NCI-H524 (cell line): ENCODE measurements at places on chromosomes 16 and 17.

- DNase-seq, result no peak
Measured at GRCh38 chr17:45129940-45130680, 2.2 kb downstream of the PLCD3 start.

DNA sequence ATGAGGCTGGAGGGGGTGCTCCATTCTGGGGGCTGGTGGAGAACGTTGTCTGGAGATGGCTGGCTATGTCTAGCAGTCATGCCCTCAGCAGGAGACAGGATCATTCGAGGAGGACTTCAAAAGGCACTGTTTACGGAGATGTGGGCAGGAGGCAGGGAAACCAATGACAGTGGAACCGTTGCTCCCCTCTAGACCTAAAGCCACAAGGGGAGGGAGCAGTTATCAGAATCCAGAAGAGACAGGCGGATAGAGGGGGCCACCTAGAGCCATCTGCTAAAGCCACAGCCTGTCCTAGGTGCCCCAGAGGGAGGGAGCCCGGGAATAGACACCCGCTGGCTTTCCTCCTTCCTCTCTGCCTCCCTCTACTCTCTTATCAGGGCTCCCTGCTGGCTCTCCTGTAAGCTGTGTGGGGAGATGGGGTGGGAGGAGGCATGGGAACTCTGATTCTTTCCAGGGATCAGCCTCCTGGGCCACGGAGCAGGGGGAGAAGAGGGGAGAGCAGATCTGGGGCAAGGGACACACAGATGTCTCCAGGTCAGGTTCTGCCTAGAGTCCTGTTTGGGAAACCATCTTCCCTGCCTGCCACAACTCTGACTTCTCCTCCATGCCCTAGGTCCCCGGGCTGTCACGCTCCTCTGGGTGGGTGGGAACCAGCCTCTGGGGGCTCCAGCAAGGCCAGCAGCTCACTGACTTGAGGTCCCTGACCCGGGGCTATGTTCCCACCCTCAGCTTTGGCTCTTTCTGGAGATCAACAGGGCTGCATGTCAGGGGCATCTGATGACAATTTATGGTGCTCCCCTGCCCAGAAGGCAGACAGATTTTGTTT, 42.3 kb downstream of the IRX3 start:
- no peak for DNase-seq

- DNase-seq, result no peak
Measured at GRCh38 chr17:41315814-41316445, 420 bp upstream of the KRTAP17-1 start.

- no peak for DNase-seq
Measured at GRCh38 chr17:37564252-37564651, 45.0 kb downstream of the SYNRG start.

- DNase-seq, result no peak
Measured at GRCh38 chr17:31588034-31588433, 196.6 kb downstream of the RAB11FIP4 start.

GRCh38 chr17:57696050-57696449, 49.0 kb downstream of the CCDC182 start:
- DNase-seq, result no peak

DNA sequence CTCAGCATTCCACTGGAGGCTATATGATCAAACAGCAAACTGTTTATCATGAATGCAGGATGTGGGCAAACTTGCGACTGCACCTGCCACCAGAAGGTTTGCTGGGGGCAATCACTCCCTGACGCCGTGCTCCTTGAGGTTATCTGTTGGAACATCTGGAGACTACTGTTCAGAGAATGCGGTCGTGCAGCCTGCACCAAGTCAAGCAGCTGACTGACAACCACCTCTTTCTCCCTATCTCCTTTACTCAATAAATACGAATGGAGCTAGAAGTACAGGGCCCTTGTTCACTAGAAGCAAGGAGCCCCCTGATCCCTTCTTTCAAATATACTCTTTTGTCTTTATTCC, 2101.2 kb downstream of the TP53TG3F start:
- no peak for DNase-seq

DNA sequence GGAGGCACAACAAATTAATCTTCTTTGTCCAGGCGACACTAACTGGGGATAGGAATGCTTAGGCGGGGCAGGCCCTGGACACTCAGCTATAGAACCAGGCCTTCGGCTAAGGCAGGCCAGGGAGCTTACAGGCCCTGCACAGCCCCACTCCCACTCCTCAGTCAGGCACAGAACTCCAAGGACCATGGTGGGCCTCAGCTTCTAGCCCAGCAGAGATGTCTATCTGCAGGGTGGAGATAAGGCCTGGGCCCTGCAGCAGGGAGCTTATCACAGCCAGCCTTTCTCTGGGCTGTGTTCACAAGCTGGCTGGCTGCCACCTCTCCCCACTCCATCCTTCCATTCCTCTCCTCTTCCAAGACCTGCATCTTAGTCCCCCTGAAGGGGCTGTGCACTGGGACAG, 68.1 kb downstream of the TMEM132E start:
- DNase-seq, result no peak

DNA sequence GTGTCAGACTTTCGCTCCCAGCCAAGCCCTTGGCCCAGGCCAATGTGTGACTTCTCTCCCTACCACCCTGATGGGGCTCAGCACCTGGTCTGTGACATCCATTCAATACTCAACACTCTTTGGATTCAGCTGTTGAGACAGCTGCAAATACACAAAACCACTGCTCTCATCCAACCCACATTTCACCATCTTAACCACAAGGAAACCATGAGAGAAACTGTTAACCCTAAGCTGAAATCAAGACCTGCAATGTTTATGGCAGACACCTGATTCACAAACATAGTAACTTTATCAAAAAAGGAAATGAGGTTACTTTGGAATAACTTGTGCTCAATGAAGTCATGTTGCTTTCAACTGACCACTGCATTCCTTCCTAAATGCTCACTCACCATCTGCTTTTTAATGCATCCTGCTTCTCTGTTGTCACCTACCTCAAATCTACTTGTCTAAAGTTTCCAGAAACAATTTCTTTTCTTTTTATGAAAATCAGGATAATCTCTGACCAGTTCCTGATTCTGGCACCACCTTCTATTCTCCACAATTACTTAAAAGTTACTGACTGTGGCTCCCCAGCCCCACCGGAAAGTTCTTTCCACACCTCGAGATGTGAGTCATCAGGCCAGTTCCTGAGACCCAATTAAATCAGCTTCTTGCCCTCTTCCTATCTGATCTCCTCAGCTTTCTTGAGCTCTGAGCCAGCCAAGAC, 88.2 kb downstream of the NOG start:
- no peak for DNase-seq

DNA sequence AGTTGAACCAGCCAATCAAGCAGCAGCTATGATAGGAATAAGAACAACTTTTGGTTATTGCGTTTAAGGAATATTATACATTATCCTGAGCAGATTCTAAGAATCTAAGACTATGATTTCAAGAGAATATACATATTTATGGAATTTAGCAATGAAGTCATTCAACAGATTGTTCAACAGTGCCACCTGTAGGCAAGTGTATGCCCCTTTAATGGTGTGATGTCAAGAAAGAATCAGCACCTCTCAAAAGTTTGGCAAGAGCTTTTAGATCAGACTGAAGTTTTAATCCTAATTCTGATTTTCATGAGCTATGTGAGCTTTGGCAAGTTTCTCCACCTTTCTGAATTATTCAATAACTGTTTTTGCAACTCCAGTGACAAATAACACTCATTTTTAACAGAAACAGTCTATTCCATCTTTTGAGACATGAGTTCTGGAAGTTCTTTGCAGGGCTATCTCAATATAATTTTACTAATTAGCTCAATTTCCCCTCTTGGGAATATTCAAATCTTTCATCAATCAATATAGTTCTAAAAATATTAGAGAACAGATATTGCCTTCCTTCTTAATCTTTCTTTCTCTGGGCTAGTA, 474.3 kb upstream of the TOM1L1 start:
- DNase-seq, result peak; percentile 50

GRCh38 chr16:21277927-21278706, at the start of gene CRYM:
TSS of gene CRYM (minus strand) at chr16:21278290. CDS start at chr16:21278251, 39 bp downstream.
- DNase-seq, result peak; percentile 32

GRCh38 chr16:76278980-76279379, 1.8 kb downstream of the CNTNAP4 start:
- peak; percentile 79 for DNase-seq

- DNase-seq, result no peak
Measured at GRCh38 chr17:5861854-5862253, 208.3 kb upstream of the WSCD1 start.

DNA sequence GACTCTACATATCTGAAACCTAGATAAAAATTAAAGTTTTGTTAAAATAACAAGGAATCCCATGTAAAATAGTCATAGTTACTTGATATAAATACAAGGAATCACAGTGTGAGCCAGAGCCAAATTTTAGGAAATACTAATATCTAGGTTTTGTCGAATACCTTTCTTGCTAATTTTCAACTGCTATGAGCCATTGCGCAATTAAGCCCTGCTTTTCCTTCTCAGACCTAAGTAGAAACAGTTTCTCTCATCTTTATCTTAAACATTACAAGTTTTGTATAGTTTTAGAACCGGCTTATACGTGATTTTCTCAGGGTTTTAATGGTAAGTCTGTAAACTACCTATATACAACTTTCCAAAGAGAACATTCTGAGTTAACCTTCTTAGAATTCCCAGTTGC, 157.4 kb upstream of the NOG start:
- no peak for DNase-seq

DNA sequence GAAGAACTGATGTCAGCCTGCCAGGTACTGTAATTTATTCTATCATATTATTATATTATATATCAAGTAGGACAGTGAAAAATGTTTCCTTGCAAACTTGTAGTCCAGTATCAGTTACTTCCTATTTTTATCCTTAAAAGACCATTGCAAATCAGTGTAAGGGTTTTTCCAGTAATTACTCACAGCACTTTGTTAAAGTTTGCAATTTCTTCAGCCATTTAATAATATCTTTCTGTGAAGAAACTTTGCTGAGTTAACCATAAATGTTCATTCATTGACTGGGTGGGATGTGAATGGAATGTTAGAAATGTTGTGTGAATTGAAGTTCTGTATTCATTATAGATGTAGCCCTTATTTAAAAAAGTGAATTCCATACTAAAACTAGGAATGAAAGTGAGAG, 26.7 kb downstream of the HAPSTR1 start:
- DNase-seq, result no peak

DNA sequence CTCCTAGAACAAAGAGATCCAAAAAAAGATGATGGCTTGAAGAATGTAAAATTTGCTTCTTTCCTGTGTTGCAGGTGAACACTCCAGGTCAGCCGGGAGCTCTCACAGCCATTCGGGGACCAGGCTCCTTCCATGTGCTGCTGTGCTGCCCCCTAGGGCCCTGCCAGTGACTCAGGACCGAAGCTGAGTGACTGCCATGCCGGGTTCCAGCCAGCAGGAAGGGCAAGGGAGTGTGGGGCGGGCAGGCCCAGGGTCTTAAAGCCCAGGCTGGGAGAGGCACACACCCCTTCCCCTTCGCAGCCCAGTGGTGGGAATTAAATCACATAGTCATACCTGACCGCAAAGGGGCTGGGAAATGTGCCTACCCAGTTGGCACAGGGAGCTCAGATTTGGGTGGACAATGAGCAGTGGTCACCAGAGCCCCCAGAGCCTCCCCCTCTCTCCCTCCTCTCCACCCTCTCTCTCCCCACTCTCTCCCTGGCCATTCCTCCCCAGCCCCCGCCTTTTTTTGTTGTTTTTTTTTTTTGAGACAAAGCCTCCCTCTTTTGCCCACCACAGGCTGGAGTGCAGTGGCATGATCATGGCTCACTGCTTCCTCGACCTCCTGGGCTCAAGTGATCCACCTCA, 11.5 kb downstream of the EPOP start:
- DNase-seq, result peak; percentile 81

DNA sequence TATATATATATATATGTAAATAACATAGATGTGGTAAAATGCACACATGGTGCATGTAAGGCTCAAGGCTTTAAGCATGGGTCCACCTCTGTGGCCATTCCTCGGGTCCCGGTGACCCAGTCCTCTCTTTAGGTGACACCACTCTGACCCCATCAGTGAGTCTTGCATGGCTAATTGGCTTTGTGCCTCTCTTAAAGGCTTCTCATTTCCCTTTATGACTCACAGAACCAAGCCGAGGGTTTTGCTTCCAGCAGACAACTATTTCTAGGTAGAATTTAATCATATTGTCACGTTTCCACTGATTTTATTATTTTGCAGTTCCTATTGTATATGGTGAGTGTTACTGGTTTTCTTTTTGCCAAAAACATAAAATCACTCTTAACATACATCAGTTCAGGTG, 59.7 kb downstream of the PLCG2 start:
- no peak for DNase-seq

- no peak for DNase-seq
Measured at GRCh38 chr17:56847106-56847505, 13.2 kb downstream of the DGKE start.

DNA sequence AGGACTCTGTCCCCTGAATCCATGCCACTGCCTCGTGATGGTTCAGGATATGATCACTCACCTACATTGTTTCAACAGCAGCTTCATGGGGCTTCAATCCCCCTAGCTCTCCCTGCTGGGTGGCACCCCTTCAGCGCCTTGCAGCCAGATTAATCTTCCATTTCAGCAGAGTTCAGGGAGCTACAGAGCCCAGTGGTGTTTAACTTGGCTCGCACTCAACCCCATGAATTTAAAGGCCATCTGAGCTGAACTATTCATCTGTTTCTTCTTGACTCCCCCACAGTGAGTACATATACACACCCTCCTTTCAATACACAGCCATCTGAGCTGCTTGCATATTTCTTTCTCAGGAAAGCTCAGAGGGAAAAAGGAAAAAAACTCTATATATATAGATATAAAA, 202.8 kb upstream of the C16orf82 start:
- no peak for DNase-seq

DNA sequence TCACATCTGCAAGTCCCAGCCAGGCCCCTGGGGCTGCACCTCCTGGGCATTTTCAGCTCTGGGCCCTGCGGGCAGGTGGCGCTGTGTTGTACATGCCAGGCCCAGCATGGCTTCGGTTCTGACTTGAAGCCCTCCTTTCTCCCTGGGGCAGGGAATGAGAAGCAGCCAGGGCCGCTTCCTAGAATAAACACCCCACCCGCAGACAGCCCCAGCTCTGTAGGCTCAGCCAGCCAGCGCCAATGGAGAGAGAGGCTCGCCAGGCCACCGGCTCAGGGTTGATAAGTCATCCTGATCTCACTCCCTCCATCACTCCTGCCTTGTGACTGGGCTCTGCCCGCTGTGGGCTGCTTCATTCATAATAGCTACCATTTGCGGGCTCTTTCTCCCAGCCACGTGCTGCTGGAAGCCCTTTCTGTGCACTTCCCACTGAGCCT, 6.0 kb upstream of the GLIS2 start:
- DNase-seq, result no peak
